GF-D8 (cell line): ENCODE measurements at places on chromosomes 1 and 21.

DNA sequence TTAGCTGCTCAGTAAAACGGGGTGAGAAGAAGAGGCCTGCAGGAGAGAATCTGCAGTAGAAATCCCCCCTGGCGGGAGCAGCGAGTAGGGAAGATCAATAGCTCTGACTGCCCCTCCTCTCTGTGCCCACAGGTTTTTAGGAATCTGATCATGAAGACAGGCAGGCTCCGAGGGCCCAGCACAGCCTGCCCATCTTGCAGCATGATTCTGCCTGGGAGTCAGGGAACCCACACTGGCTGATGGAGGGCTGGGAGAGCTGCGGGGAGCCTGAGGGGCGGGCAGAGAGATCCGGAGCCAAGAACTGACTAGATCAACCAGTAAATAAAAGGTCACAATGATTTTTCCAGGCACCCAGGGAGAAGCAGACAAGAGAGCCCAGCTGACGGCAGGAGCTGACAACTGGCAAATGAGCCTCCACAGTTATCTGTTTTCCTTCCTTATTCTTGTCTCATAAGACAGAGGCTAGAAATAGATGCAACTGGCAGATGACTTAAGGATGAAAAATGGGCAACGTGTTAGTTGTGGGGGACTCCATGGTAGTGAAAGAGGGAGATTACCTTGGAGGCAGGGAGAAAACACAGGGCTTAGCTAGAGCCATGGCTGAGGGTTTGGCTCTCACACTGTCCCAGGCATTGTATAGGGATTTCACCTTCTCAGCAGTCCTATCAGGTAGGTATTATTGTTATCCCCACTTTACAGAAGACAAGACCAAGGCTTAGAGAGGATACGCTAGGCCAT, 116.2 kb downstream of the PLXNA2 start:
- no peak for DNase-seq

DNA sequence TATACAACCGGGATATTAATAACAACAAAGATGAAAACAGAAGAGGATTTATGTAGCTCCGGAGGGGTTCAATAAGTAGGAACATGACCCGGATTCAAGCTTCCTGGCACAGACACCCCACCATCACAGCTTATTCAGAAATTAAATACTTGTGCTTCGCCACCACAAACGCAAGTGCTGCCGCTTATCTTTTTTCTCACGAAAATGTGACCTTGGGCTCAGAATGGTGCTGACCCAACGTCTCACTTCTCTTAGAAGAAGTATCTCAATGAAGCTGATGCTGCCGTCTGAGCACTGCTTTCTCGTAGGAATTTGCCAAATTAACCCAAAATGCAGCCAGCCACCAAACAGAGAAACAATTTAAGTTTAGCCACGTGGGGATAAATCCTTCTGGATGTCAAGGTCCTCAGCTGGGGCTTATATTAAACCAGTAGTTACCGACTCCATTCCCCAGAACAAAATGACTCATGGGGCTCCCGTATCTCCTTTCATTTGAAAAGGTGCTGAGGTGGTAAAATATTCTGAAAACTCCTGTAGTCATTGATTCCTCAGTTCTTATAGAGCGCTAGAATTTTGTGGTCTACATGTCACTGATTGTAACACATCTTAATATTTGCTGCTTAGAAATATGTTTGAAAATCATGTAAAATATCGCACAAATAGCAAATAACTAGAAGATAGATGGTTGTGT, 466.7 kb downstream of the SMYD3 start:
- DNase-seq: no peak

DNA sequence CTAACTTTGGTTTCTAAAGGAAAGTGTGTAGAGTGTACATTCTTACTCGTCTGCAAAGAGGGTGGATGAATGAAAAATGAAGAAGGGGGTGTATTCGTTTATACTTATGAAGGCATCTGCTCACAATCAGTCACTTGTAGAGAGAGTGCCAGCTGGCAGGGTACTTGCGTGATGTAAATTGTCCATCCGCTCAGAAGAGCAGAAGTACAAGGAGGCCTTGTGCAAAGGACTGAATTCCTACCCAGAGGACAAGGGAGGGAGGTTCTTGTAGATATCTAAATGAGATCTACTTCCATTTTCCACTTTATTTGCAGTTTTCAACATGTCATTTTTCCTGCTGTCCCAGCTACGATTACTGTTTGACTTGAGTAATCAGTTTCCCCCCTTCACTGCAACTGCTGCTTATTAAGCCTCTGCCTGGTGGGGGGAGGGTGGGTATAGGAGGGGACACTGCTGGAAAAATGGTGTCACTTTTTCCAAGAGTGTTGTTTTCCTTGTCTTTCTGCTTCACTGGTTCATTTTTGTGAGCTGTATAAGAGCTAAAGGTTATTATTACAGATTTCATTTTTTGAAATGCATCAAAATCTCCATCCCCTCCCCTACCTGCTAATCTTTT, 67.3 kb downstream of the LAMC1 start:
- DNase-seq: no peak

DNA sequence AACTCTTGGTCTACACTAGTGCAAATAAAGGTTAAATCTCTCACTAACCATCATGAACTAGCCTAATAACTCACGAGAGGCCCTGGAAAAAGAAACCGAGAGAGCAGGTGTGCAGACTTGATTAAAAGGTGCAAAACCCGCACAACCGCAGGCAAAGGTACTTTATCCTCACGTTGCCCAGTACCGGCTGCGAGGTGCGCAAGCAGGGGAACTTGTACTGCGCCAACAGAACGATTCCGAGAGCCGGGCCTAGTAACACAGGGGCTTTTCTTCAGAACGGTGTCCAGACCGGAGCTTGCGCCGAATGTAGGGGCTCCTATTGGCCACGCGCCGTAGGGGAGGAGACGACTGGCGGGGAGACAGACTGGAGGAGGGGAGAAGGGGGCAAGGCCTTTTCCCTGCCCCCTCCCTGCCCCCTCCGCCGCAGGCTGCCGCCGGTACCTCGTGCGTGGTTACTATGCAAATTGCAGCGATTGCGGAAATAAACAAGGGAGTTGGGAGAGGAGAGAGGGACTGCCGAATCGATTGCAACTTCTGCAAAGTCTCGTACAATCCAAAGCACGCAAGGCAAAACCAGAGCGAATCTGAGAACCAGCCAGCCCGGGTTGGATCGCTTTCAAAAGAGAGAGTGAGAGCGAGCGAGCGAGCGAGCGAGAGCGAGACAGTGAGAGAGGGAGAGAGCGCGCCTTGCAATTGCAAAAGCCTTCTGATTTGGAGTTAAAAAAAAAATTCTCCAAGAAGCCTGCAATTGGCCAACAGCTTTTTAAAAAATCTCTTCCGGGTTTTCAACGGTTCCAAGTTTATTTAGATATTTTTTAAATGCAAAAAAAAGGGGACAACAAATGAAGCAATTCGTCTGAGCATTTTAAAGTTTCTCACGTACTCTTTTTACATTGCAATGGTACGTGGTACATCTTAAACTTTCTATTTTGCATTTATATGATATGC, 5.4 kb upstream of the NFIA start:
- DNase-seq: no peak

GRCh38 chr1:40919475-40920011, 57.4 kb upstream of the CITED4 start:
- no peak for DNase-seq

DNA sequence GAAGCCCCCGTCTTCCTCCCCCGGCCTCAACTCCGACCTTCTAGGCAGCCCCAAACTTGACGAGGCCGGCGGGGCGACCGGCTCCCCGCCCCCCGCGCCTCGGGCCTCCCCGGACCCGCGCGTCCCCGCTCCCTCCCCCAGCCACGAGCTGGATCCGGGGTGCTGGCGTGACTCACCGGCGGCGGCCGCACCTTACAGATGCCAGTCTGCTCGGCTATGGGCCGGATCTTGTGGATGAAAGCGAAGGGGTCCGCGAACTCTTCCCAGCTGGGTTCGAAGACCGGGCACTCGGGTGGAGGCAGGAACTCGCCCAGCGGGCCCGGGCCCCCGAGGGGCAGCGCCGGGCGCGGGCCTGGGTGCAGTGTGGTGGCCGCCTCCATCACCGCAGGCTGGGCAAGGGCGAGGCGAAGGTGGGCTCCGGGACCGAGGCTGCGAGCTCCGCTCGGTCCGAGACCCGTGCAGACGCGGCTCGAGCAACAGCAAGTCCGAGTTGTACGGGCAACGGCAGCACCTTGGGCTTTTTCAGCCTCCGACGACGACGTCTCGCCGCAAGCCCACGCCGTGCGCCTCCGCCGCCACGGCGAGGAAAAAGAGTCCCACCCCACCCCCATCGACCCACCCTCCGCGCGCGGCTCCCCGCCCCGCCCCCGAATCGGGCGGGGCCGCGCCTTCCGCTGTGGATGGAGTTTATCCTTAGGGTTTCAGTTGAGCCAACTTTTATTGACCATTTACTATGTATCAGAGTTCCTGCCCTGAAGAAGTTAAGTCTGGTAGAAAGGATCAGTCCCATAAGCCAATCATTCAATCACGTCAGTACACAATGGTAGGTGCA, at the start of gene KDM5B:
TSS of gene KDM5B (minus strand) at position 496 of the 832 bp plus-strand sequence. CDS start at position 380, 116 bp downstream.
- no peak for DNase-seq

DNA sequence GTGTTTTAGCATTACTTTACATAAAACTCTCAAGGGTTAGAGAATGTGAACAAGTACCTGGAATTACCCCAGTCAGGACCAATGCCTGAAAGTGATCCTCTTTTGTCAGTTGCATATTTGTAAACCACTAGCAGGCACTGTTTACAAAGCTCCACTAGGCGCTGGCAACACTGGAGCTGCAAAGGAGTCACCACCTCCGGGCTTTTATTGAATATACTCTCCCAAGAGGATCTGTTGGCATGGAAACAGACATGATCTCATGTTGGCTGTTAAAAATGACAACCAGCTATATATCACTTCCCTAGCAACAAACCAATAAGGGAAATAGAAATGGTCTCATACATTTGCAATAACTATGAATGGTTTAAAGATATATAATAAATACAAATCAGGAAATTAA, 116.0 kb downstream of the TTLL7 start:
- DNase-seq: no peak

- no peak for DNase-seq
Measured at GRCh38 chr1:204875255-204875654, 4.6 kb downstream of the NFASC start.

- DNase-seq: no peak
Measured at GRCh38 chr1:177897998-177898654, 71.7 kb downstream of the SEC16B start.

DNA sequence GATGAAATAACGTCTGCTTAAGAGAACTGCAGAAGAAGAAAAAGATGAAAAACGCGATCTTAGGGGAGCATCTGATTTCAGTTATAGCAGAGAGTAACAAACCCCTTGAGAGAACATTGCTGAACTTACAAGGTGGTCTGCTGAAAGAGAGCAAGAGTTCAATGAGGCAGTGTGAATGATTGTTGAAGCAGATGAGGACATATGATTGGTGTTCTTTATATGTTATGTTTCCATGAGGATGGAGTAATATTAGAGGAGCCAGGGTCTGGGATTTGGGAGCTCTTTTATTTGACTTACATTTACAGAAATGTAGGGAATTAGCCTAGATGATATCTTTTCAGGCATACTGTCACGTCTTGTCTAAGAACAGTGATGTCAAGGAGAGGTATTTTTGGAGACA, 1302.0 kb downstream of the KCNT2 start:
- no peak for DNase-seq

DNA sequence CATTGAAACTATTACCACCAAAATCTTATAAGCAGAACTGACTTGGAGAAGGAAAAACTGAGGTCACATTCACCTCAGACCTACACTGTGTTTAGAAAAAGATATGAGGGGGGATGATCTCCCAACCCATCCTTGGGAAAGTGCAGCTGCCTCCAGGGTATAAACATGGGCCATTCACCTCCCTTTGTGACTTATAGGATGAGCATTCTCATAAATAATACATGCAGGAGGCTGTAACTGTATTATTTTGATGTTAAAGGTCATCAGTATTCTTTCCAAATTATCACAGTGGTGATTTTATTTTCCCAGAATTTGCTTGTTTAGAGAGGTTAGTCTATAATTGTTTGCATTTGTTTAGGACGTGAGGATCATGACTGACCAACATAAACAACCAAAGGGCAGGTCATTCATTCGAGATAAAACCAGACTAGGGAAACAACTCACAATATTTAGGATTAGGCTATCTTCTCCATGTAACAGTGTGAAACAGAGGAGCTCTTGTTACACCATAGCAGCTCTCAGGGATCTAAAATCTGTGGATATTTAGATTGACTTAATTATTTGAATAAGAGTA, 109.2 kb upstream of the NR5A2 start:
- DNase-seq: no peak

DNA sequence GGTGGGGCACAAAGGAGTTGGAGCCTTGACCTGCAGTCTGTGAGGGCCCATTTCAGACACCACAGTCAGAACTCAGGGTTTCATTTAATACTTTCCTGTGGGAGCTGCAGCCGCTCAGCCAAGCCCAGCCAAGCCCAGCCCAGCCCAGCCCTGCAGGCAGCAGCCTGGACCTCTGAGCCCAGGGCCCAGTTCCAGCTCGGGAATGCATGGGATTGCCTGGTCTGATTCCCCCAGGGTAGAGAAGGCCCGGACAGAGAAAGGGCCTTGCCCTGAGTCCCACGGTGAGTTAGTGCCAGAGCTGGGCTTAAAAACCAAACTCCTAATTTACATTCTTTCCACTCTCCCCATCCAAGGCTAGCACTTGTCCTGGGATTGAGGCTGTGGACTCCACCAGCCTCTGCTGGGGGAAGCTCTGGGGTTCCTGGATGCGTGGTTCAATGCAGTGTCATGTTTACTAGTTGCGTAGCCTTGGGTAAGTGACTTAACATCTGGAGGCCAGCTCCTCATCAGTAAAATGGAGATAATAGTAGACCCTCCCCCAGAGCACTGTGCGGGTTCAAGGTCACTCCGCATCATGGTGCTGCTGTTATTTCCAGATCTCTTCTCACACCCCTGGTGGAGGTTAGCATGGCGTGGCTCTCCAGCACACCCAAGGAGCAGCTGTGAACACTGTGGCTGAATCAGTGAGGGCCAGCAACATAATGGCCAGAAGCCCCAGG, 29.2 kb upstream of the PKP1 start:
- DNase-seq: no peak

GRCh38 chr1:91680556-91681155, 180.0 kb downstream of the CDC7 start:
- DNase-seq: no peak

- no peak for DNase-seq
Measured at GRCh38 chr21:28699186-28699585, 293.5 kb downstream of the LTN1 start.

GRCh38 chr1:221612047-221612777, 129.7 kb downstream of the DUSP10 start:
- DNase-seq: no peak

GRCh38 chr21:44994047-44994694, 54.3 kb downstream of the SLX9 start:
- DNase-seq: no peak

GRCh38 chr1:213573648-213574009, 414.1 kb upstream of the PROX1 start:
- no peak for DNase-seq

GRCh38 chr1:53547231-53547790, 88.1 kb downstream of the DMRTB1 start:
- no peak for DNase-seq

GRCh38 chr1:26081267-26082019, 14.0 kb upstream of the TRIM63 start:
- no peak for DNase-seq

DNA sequence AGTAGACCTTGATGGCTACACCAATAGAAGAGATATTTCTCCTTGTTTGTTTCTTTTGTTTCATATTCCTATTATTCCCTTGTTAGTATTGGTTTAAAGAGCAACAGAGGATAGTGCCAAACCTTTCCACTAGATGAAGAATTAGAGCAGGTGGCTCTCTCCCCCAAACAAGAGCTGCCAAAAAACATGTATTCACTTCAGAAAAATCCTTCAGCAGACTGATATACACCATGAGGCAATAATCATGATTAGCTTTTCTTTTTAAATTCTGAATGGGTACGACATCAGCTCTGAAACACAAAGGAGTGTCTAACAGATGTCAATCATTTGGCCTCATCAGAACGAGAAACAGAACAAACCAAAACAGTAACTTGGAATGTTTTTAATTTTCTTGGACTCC, 67.3 kb upstream of the MAP10 start:
- DNase-seq: no peak
